ENCODE measurements at places on chromosomes 12 and 14.

DNA sequence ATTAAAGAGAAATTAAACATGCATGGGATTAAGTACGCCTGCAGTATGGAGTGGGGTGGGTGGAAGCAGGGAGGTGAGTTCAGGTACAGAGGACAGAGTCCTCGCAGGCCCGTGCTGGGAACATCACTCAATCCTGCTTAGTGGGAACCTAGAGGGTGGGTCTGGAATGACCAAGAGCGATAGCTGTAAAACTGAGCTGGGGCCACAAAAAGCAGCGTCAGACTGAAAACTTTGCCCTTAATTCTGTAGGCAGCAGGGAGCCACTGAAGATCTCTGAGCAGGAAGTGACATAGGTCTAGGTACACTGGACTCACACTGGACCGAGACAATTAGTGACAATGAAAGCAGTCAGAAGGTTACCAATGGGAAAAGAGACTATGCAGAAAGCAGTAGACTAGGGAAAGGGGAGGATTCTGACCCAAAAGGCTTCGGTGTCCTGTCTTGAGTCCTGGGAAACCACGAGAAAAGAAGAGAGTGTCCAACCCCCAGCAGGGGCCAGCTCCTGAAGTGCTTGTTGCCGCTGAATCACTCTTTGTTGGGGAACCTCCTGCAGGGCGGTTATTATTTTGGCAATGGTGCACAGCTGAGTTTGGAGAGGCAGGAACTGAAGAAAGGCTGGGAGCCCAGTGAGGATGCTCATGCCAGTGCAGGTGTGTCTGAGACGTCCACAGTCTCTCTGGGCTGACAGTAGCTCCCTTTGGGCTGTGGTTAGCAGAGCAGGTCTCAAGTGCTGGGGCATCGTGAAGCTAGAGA, 97.4 kb downstream of the PLXNC1 start:
- no peak for DNase-seq

DNA sequence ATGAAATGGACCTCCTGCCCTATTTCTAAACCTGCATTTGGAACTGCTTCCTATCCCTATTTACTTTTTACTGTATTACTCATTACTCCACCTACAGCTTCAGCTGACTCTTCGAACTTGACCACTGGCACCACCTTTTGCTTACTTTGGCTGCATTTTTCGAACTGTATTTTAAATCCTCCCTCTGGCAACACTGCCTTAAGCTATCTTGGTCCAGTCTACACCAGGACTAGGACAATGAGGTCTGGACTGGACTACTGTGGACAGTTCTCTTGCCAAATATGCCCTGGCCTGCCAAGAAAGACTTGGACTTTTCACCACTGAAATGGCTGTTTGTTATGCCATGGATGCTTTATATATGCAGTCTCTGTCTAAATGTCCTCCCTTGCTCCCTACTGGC, 328.1 kb downstream of the BTG1 start:
- DNase-seq: no peak

DNA sequence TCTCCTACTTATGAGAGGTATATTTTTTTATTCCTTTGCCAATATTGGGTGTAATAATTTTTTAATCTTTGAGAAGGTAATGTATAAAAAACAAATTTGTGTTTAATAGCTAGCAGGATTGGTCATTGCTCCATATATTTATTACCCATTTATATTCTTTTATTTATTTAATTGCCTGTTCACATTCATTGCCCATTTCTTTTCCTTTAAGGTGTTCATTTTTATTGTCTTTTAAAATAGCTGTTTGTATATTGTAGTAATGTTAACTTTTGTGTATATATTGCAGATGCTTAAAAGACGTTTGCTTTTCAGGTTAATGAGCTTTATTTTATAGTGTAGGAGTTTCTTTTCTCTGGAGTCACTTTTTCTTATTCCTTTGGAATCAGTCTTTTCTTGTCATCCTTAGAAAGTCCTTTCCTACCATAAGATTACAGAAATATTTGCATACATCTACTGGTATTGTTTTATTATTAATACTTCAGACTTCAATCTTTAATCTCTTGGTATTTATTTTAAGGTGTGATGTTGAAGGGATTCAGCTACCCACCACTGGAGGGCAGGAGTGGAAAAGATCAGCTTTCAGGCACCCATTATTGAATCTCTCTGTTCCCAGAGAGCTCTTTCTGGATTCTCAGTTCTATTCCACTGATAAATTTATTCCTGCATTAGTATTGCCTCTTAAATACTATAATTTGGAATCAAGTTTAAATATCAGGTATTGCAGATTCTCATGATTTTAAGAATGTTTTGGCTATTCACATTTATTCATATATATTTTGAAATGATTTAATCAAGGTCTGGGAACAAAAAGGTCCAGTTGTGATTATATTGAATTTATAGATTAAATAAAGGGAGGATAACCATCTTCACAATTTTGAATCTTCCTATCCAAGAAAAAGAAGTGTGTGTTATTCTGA, 17.3 kb downstream of the PPM1A start:
- no peak for DNase-seq

GRCh38 chr12:109934026-109934425, 34.0 kb downstream of the TCHP start:
- DNase-seq: no peak

DNA sequence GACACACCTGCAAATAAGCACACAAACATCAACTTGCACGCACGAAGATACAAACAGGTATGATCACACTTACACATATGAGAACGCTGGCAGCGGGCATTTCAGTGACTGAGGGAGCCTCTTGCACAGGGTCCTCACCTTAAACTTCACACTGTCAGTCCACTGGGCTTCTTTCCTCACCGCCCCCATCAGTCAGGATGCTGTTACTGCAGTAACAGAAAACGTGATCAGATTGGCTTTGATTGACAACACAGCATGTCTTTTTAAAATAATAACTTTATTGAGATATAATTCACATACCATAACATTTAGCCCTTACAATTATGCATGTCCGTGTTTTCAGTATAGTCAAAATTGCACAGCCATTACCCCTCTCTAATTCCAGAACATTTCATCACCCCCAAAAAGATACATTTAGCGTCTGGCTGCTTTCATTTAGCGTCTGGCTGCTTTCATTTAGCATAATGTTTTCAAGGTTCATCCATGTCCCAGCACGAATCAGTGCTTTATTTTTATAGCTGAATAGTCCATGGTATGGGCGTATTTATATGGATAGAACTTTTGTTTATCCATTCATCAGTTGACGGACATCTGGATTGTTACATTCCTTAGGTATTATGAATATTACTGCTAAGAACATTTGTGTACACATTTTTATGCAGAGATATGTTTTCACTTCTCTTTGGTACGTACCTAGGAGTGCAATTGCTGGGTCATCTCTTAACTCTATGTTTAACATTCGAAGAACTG, 8.4 kb downstream of the CCDC197 start:
- DNase-seq: no peak

- DNase-seq: no peak
These were observed 7.3 kb upstream of the C2CD5 start for GRCh38 chr12:22551624-22552023.

GRCh38 chr12:19451196-19451595, 11.9 kb downstream of the AEBP2 start:
- no peak for DNase-seq

DNA sequence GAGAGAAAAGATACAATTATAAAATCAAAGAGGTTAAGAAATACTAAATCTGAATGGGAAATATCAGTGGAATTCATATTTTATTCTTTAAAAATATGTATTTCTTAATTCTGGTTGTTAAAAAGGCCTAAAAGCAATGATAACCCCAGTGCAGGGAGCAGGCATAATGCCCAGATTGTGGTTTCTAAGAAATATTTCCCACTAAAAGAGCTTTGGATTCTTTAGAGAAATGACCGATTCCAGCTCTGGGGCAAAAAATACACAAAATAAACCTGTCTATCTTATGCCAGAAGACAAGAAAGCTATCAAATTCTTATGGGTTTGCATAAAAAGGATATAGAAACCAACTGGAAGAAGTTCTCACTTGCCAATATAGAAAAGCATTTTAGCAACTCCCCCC, 71.6 kb downstream of the PDE6H start:
- no peak for DNase-seq

DNA sequence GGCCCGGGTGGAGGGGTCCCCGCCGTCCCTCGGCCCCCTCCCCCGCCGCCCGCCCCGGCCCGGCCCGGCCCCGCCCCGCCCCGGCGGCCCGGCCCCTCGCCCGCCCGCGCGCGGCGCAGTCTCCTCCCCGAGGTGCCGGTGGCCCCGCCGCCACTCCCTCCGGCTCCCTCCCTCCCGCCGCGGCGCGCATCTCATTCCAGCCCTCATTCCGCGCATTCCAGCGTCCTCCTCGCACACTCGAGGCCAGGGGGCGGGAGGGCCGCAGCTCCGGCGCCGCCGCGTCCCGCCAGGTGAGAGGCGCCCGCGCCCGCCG, at the start of gene TEAD4:
TEAD4 (plus strand) TSS at position 206 of the 313 bp plus-strand sequence.
- no peak for DNase-seq

- DNase-seq: no peak
These were observed 35.3 kb downstream of the TRAFD1 start for GRCh38 chr12:112160611-112161010.

DNA sequence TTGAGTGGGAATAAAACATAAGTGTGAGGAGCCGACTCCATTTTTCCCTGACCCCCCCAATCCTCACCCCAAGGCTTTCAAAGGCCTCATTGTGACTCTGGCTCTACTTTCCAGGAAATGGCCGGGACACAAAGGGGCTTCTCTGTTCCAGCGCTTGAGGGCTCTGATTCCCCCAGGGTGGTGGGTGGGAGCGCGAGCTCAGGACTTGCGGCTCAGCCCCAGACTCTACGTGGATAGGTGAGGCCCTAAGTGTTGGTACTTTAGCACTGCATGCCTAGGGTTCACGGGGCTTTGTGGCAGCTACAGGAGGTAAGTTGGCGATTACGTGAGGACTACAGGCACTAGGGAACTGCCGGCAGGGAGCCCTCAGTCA, 553 bp downstream of the CNPY2 start:
- DNase-seq: no peak

DNA sequence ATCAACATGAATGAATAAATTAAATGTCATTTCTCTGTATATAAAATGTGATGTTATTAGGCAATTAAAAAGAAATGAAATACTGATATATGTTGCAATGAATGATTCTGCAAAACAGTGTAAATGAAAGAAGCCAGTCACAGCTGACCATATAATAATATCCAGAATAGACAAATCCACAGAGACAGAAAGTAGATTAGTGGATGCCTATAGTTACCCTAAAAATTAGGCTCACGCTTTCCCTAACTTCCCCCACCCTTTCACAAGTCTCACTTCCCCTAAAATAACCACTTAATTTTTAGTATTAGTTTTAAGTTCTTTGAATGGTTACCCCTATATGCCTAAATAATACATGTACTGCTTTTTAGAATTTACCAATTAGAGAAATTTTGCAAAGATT, 348.9 kb upstream of the FAR2 start:
- no peak for DNase-seq

DNA sequence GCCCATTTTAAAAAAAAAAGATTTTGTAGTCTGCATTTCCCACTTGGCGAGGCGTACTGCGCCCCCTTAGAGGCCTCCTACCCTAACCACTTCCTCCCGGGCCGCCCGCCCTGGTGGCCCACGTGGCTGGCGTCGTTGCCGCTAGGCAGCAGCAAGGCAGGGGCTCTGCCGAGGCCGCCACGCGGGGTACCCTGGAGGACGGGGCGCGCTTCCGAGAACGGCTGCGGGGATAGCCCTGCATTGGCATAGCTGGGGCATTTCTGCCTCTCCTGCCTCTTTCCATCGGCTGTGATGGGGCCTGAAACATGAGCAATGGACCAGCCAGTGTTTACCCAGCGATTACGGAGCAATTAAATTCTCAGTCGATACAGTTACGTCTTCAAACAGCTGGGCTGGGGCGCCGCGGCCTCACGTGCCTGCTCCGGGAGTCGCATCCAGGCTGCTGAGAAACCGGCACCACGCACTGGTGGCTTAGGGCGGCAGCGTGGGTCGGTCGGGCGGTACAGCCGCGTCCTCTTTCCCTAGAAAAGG, 38.0 kb downstream of the IQSEC3 start:
- DNase-seq: no peak

DNA sequence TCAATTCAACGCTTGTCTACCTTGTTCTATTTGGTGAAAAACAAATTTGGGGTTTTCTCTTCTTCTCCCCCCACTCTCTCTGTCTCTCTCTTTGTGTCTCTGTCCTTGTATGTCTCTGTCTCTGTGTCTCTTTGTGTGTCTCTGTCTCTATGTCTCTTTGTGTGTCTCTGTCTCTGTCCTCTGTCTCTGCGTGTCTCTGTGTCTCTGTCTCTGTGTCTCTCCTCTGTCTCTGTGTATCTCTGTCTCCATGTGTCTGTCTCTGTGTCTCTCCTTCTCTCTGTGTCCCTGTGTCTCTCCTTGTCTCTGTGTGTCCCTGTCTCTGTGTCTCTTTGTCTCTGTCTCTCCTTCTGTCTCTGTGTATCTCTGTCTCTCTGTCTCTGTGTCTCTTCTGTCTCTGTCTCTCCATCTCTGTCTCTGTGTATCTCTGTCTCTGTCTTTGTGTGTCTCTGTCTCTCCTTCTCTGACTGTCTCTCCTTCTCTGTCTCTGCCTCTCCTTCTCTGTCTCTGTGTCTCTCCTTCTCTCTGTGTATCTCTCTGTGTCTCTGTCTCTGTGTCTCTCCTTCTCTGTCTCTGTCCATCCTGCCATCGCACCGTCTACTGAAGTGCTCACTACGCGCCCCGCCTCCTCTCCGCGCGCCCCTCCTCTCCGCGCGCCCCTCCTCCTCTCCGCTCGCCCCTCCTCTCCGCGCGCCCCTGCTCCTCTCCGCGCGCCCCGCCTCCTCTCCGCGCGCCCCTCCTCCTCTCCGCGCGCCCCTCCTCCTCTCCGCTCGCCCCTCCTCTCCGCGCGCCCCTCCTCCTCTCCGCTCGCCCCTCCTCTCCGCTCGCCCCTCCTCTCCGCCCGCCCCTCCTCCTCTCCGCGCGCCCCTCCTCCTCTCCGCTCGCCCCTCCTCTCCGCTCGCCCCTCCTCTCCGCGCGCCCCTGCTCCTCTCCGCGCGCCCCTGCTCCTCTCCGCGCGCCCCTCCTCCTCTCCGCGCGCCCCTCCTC, 12.8 kb downstream of the LRCOL1 start:
- DNase-seq: peak; percentile 19

GRCh38 chr12:94100990-94101737, 47.2 kb upstream of the PLXNC1 start:
- DNase-seq: peak; percentile 74

DNA sequence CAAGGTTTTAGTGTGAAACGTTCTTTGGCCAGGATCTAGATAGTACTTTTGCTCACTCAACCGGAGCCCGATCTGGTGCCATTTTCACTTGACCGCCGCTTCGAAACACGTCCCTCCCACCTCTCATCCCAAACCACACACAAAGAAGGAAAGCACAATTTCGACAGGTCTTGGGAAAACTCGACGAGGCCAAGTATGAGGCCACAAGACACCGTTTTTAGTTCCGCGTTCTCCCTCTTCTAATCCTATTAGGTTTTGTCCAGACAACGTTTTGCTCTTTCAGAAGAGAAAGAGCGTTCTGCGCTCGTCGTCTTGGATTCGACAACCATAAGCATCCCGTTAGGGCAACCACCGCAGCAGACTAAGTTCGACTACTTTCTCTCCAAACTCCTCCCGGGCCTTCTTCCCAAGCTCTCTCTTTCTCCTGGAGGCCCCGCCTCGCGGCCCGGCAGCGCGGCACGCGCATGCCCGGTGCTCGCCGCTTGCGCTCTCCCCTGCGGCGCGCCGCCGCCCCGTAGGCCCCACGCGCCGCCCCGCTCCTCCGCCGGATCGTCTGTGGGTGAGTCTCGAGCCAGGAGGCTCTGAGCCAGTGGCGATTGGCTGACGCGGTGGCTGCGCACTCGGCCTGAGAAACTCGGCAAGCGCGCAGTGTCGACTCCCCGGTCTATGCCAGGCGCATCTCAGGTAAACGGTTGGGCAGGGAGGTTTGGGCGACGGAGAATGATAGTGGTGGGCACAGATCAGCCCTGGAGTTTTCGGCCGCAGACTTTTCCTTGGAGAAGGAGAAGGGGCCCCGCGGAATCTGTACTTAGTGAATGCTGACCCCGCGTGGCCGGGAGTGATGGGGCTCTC, at the start of gene MIPOL1:
MIPOL1 (plus strand) TSS at position 517 of the 852 bp plus-strand sequence. CDS start 49,952 bp downstream, outside the sequence.
- no peak for DNase-seq

All from effector CD4-positive, alpha-beta T cell (primary cell).